ENCODE measurements at places on chromosomes 2 and 18.

GRCh38 chr18:59233017-59233410 lies 13.1 kb downstream of the GRP start:
- DNase-seq, result no peak

GRCh38 chr2:180169474-180169873 lies 162.4 kb upstream of the CWC22 start:
- DNase-seq, result no peak

- DNase-seq, result no peak
Measured at GRCh38 chr2:121172456-121172855, 112.5 kb downstream of the TFCP2L1 start.

GRCh38 chr2:72023678-72024390 lies 123.8 kb downstream of the CYP26B1 start:
- no peak for DNase-seq

- no peak for DNase-seq
Measured at GRCh38 chr18:37420315-37420880, 145.2 kb downstream of the CELF4 start.

GRCh38 chr2:74333175-74333574 lies 10.0 kb downstream of the SLC4A5 start:
- no peak for DNase-seq

DNA sequence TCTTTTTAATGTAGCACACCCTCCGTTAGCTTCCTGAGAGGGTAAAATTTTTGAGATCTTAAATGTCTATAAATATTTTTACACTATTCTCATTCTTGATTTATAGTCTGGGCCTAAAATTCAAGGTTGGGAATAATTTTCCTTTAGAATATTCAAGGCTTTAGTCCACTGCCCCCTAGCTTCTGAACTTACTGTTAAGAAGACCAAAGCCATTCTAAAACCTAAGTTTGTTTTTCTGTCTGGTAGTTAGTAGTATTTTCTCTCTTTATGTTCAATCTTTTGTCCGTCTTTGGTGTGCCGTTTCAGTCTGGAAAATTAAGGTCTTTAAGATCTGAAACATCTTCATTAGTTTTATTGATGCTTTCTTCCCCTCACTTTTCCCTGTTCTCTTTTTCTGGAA lies 14.5 kb downstream of the OSBPL6 start:
- no peak for DNase-seq

- no peak for DNase-seq
Measured at GRCh38 chr2:11683476-11683875, 13.5 kb upstream of the NTSR2 start.

- DNase-seq, result no peak
Measured at GRCh38 chr2:963876-964275, 13.2 kb downstream of the SNTG2 start.

DNA sequence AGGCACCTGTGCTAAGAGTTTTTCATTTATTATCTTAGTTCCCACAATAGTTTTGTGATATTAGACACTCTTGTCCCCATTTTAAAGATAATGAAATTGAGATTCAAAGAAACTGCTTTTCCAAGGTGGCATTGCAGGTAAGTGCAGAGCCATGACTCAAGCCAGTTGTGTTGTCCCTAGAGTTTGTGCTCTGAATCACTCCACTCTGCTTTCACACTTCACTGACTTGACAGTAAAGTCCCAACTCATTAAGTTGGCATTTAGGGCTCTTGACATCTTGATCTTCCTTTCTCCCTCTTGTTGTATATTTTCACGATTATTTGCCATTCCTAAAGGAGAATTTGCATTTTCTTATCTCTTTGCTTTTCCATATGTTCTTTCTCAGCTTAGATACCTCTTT lies 114.3 kb downstream of the DIS3L2 start:
- DNase-seq, result no peak

DNA sequence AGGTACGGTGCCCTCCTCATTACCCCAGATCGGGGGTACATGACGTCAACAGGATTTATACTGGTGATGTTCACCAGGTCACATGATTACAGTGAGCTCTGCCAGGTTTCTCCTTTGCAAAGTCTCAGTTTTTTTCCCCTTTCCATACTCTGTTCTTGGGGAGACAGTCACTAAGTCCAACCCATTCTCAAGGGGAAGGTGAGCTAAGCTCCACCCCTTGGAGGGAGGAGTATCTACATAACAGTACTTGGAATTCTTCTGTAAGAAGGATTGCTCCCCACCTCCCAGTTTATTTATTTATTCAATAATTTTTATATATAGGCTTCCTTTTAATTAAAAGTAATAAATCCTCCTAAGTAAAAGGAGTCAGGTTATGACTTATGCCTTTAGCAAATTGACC lies 34.1 kb upstream of the SOS1 start:
- no peak for DNase-seq

GRCh38 chr18:26086959-26087358 lies 3.5 kb downstream of the SS18 start:
- DNase-seq, result no peak

DNA sequence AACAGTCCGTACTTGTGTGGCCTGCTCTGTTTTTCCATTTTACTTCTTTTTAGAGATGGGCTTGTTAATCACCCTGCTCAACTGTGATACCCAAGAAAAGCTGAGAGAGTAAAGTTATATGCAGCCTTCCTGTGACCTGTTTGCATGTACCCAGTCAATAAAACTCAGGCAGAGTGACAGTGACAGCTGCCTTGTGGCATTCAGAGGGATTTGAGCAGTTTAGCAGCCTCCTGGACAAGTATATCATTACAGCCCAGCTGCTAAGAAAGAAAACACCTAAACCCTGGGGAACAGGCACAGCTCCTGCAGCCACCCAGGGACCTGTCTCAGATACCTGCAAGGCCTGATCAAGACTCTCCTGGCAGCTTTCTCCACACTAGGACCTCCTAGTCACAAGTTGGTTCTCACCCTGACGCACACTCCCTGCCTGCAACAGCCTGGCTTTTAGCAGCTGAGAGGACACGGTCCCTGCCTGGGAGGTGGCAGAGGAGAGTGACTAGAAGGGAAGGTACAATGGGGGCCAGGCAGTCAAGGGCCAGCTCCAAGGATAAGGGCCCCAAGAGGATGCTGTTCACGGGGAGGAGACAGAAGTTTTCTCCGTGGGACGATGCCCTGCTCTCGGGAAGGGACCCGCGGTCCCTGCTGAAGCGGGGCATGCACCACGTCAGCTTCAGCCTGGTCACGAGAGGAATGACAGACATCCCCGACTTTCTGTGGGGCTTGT lies at the start of gene LRRC30:
LRRC30 (plus strand) TSS at position 464 of the 724 bp plus-strand sequence; CDS start at position 514, 50 bp downstream.
- DNase-seq, result no peak

- DNase-seq, result no peak
Measured at GRCh38 chr18:26780520-26781325, 84.8 kb downstream of the AQP4 start.

- no peak for DNase-seq
Measured at GRCh38 chr18:70216788-70217187, 11.3 kb upstream of the RTTN start.

- no peak for DNase-seq
Measured at GRCh38 chr2:223846515-223846914, 9.1 kb upstream of the AP1S3 start.

- no peak for DNase-seq
Measured at GRCh38 chr2:88549616-88550292, 77.5 kb downstream of the EIF2AK3 start.

- no peak for DNase-seq
Measured at GRCh38 chr2:107376909-107377308, 449.8 kb upstream of the RGPD4 start.

- DNase-seq, result no peak
Measured at GRCh38 chr2:167406558-167406957, 518.3 kb downstream of the XIRP2 start.

- no peak for DNase-seq
Measured at GRCh38 chr2:196747400-196747799, 52.1 kb downstream of the GTF3C3 start.

GRCh38 chr2:65349863-65350262 lies 82.5 kb downstream of the SPRED2 start:
- DNase-seq, result no peak

- DNase-seq, result no peak
Measured at GRCh38 chr18:59697236-59697932, at the start of gene CCBE1. Gene CCBE1, minus strand, starts transcription at chr18:59697423.

- no peak for DNase-seq
Measured at GRCh38 chr2:9756692-9757250, 86.5 kb upstream of the TAF1B start.

- no peak for DNase-seq
Measured at GRCh38 chr2:50225021-50225928, 806.7 kb downstream of the NRXN1 start.

DNA sequence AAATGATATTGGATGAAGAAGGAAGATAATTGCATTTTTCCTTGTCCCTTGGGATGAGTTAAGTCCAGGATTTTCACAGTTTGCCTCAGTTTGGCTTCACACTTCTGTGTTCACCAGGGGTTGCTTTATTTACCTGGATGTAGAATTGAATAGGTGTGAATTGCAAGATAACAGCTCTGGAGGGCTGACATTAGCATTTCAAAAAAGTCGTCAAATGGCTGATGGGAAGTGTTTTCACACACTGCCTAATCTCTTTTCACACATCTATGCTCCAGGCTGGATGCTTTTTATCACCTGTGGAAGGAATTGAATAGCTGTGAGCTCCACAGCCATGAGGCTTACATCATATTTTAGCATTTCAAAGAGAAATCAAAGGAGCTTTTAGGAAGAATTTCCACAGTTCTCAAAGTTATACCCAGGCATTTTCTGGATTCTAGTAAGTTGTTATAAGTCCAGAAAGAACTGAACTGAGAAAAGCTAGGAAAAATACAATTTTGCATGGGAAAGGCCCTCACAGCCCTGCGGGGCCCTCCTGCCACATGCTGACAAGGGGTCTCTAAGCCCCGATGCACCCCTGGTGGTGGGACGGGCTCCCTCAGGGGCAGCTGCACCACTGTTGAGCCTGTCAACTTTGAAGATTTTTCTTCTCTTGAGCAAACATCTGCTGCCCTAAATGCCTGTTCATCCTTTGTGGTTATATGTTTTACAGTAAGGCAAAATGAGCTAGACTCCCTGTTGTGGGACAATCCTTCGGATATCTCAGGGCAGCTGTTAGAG lies 43.9 kb downstream of the TEX51 start:
- no peak for DNase-seq

- no peak for DNase-seq
Measured at GRCh38 chr18:13289481-13290205, 71.1 kb downstream of the LDLRAD4 start.

DNA sequence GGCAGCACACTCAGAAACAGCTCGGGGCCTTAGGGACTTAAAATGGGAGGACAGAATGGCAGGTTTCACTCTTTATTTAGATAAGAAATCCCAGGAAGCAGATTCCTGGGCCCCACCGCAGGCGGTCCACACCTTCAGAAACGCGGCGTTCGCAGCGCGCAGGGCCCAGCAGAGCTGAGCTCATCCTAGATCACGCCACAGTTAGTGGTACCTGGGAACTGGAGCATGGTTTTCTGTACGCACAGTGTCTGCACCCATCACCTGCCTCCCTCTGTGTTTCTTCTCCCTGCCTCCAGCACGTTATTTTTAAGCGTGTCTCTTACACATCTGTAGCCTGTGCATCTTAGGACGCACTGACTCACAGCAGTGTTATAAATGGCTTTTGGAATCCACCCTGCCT lies 242.1 kb downstream of the ALPK2 start:
- no peak for DNase-seq

DNA sequence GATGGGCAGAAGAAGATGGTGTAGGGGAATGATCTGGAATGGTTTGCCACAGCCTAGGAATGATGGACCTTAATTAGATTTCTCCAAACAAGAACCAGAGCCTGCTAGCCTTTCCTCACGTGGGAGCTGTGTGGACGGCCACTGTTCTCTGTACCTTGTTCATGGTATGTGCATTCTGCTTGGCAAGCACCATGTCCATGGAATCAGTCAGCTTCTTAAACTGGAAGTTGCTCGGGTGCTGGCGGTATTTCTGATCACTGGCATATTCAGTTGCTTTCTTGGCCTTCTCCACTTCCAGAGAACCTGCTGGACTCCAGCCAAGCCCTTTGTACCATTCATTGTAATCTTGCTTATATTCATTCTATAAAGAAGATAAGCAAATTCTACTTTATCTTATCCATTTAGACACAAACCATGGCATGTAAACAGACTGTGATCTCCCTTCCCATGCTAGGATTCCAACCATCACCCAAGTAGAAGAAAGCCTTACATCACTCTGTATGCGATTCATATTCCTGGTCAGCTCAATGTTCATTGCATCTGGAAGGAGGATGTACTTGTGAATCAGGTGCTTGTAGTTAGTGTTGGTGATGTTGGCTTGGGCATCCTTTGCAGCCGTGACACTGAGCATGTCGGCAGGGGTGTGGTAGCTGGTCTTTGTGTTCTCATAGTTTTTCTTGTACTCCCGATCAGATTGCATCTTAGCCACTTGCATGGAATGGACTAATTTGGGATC lies 78.4 kb downstream of the NEB start:
- no peak for DNase-seq

GRCh38 chr18:76948345-76948744 lies 126.0 kb downstream of the ZNF236 start:
- peak; percentile 3 for DNase-seq

- no peak for DNase-seq
Measured at GRCh38 chr2:20521682-20522189, 74.9 kb downstream of the RHOB start.

DNA sequence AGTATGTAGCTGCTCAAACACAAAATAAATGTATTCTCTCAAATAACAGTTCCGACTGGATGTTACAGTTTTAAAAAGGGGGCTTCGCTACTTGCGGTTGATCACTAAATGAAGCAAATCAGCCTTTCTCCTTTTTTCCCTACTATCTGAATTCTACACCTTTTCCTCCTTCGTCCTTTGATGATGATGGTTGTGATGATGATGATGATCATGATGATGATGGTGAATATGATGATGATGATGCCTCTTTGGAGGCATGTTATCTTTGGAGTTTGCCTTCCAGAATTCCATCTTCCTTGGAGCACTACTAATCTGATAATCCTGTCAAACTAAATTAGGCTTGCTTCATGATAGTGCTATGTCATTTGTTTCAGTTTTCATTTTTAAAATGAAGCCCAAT lies 1073.3 kb downstream of the SOCS6 start:
- DNase-seq, result no peak

DNA sequence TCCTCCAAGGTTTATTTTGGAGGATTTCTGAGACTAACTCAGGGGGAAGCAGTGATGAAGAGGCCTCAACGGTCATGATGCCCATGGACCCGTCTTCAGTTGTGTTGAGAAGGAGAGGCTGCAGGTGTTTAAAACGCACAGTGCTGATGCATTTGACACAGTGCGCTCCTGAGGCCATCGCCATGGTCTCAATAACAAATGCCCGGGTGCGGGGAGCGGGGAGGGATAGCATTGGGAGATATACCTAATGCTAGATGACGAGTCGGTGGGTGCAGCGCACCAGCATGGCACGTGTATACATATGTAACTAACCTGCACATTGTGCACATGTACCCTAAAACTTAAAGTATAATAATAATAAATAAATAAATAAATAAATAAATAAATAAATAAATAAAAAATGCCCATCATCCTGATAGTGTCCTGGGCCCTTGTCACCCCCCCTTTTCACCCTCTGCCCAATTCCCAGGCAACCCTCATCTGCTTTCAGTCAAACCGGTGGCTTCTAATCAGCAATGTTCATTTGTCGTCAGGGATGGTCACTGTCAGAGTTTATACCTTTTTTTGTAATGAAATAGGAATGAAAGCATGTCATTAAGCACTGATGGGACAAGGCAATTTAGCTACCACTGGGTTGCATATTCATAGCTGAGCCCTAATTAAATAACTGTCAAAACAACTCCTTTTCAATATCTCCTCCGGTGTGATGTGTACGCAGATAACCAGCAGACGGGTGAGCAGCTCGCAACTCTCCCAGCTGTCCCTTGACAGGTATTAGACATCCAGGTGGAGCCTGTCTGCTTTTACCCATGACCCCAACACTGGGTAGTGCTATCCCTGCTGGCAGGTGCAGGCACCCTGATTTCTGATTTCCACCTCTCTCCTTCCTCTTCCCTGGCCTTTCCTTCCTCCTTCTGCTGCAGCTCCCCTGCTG lies 95.9 kb downstream of the KCNF1 start:
- DNase-seq, result no peak

All from CD4-positive, alpha-beta T cell treated with Interleukin-15 for 4 hours (primary cell).